Right hindlimb (tissue), 1 donor: ENCODE measurements at places on chromosomes 3 and 15.

- no peak for DNase-seq
These were observed 18.0 kb upstream of the DUT start for GRCh38 chr15:48313216-48313615.

DNA sequence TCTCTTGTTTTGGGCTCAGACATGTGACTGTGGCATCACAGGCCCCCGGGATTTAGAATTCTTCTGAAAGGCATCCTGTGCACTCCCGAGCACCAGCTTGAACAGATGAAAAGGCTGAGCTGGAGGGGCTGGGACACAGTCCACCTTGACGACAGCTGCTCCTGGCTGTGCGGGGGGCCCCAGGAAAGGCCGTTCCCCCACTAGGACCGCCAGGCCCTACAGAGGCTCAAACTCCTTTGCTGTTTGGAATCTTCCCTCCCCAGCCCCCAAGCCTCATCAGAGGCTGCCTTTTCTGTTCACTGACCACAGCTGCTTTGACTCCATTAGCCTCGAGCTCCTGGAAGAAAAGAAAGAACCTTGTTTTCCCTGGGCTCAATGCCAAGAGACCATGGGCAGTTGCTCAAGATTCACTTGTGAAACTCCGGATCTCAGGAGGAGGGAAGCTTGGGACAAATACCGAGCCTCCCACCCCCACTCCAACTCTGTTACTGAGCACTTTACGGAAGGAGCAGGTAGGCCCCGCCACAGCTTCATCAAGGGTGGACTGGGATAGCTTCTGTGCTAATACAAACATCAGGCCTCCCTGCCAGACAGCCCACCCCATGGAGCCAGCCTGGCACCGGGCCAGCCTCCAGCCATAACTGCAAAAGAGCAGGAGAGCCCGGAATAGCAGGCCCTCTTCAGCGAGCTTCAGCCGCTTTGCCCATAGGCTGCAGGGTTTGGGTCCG lies 15.7 kb downstream of the CIDEC start:
- DNase-seq, result peak; percentile 73

DNA sequence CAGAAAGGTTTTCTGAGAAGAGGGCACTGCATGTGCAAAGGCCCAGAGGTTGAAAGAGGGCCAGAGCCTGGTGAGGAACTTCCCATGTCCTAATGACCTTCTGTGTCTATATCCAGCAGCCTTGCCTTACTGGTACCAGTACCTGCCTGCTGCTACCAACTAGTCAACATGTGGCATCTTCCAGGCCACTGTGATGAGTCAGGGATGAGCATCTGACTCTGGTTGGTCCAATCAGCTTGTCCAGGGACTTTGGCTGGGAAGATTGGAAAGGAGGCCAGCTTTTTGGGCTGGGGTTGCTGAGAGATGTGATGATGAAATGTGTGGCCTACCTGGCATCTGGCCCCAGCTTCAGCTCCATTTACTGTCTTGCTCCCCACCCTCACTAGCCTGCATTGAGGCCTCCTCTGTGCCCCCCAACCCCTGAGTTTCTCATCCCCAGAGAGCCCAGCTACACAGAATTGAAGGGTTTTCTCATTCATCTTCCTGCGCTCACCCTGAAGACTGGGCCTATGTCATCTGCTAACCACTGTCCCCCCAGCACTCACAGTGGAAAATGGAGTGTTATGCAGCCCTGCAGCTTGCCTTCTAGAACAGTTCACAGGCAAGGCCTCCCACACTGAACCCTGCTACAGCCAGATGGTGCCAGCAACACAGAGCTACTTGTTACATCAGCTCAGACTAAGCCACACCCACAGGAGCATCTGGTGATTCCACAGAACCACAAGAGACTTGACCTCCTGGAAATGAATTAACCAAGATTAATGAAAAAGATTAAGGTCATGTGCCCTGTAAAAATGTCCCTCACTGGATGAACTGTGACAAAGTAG lies 1.3 kb upstream of the TWF2 start:
- no peak for DNase-seq

DNA sequence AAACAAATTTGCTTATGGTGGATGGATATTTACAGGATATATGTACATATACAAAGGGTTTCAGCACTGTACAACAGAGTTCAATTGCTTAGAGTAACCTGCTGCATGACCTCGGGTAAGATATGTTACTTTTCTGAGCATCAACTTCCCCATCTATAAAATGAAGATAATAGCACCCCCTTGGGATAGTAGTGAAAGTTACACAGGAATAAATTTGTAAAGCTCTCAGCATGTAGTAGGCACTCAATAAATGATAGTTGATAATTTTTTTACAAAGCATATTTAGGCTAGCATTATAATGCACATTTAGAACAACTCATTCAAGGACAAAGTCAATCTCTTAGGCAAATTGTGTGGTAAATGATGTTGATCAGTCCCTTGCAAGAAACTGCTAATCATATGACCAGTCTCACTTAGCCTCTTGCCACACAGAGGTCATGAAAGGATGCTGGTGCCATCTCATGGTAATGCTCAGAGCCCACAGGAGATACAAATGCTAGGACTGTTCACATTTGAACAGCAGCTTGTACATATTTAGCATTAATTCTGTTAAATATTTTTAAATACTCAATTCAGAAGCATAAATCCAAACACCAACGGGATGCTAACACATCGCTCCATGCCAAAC lies 123.9 kb downstream of the MAGI1 start:
- no peak for DNase-seq

DNA sequence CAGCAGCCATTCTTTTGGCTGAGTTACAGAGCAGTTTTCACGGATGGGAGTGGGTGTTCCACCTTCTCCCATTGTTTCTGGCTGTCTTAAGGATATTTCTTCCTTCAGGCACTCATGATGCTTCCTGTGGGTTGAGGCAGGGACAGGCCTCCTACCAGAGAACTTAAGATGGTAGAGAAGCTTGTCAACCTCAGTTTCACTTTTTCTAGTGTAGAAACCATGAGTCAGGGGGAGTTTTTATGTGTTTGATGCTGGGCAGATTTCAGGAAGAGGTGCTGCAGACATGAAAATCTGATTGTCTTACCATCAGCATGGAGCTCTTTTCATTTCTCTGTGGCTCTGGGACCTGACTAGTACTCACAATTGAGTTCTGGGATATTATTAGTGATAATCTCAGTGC lies 48.7 kb upstream of the VEPH1 start:
- DNase-seq, result no peak

GRCh38 chr15:92885224-92886041 lies 14.7 kb upstream of the CHD2 start:
- no peak for DNase-seq

- no peak for DNase-seq
These were observed at the start of gene BDH1 for GRCh38 chr3:197555281-197556261. Gene BDH1 (minus strand): TSS chr3:197555968. CDS start chr3:197546443, 9,525 bp downstream.

DNA sequence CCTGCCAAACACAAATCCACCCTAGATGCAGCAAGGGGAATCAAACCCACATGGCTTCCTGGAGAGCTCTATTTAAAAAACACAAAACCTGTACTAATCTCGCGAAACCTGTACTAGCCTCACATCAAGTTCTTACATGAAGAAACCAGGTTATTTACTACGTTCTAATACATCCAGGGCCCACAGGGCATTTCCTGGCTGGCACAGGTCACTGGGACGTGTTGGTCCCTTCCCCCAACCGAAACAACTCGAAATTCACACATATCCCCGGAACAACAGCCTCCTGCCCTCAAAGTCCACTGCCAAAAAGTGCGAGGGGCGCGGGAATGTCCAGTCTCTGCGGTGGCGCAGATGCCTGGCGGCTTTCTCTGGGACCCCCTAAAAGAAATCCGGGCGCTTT lies 955 bp downstream of the CDCP1 start:
- DNase-seq, result no peak

DNA sequence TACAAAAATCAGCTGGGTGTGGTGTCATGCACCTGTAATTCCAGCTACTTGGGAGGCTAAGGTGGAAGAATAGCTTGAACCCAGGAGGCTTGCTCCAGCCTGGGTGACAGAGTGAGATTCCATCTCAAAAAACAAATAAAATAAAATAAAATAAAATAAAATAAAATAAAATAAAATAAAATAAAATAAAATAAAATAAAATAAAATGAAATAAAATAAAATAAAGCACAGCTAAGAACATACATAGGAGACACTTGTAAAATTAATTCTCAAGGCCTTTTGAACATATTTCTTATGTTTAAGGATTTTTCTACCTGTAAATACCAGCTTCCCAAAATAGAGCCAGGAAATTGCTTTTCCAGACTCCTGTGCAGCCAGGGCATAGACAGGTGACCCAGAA lies 703.0 kb downstream of the ZPLD1 start:
- DNase-seq, result no peak

DNA sequence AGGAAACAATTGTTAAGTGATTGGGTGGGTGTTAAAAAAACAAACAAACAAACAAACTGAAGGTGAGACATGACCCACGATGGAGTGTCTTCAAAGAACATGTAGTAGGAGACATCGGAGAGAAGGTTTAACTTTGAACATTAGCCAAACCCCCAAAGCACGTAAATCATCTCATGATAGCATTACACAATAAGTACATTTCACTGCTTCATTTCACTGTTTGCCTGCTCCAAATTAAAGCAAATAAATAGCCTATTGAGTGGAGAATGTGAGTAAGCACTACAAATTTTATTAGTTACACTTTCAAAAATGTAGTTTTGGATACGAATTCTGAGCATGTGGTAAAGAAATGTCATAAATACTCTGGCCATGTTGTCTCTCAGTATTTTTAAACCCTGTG lies 287.0 kb downstream of the SI start:
- DNase-seq, result no peak

DNA sequence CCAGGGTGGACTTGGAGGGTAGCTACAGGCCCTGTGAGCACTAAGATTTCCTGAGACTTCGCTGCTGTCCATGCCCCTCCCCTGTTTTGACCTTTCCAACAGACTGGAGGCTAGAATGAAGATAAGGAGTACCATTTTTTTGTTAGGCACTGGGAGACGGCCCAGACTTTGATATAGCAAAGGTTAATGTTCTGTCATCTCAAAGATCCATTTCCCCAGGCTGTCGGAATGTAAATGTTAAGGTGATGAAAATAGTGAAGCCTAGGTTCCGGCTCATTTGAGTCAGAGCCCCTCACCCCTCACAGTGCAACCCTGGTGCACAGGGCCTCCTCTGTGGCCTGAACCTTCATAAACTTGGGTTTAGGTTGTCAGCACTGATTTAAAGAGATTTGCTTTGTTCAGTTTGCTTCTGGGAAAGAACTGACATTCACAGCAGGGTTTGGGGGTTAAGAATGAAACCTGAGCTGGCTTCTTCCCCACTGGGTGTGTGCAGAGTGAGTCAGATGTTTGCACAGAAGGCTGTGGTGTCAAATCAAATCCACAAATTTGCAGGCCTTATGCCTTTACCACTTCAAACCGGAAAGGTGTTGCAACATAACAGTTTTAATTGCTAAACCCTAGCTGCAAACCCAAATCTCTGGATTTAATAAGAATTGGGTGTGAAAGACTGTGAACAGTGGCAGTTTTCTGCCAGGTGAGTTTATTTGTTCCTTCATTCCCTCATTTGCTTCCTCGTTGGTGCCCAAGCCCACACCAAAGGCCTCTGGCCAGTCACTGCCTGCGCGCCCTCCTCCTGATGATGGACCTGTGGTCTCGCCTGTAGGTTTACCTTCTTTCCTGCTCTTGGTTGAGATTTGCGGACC lies 20.6 kb upstream of the KCTD6 start:
- no peak for DNase-seq

DNA sequence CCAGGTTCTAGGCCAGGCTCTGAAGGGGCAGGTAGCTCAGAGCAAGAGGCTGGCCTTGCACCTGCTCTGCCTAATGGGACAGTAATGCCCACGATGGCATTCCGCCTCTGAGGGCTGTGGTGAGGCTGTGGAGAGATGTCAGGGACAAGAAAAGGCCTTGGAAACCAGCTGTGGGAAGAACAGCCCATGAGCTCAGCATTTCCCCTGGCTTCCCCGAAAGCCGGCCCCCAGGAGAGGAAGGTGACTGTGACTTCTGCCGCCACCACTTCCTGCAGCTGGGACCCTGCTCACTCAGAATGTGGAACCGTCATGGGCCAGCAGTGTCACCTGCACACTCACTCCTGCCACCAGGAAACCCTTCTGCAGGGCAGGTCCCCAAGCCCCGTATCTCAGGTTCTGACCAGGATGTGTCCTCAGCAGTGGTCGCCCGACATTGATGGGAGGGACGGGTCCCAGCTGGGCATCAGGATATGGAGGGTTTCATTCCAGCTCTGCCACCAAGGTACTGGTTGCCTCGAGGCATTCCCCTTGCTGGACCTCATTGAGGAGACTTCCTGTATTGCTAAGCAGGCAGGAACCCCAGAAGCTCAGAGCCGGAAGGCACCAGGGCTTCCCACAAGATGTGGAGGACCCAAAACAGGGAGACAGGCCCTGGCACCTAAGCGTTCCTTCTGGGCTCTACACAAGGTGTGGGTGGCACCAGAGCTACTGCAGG lies 30.7 kb downstream of the SEMA7A start:
- no peak for DNase-seq

GRCh38 chr15:63504979-63505841 lies 817 bp downstream of the USP3 start:
- peak; percentile 65 for DNase-seq

- DNase-seq, result no peak
These were observed 712.5 kb downstream of the PLOD2 start for GRCh38 chr3:145448436-145448835.

GRCh38 chr15:96126859-96127258 lies 203.6 kb upstream of the NR2F2 start:
- no peak for DNase-seq

DNA sequence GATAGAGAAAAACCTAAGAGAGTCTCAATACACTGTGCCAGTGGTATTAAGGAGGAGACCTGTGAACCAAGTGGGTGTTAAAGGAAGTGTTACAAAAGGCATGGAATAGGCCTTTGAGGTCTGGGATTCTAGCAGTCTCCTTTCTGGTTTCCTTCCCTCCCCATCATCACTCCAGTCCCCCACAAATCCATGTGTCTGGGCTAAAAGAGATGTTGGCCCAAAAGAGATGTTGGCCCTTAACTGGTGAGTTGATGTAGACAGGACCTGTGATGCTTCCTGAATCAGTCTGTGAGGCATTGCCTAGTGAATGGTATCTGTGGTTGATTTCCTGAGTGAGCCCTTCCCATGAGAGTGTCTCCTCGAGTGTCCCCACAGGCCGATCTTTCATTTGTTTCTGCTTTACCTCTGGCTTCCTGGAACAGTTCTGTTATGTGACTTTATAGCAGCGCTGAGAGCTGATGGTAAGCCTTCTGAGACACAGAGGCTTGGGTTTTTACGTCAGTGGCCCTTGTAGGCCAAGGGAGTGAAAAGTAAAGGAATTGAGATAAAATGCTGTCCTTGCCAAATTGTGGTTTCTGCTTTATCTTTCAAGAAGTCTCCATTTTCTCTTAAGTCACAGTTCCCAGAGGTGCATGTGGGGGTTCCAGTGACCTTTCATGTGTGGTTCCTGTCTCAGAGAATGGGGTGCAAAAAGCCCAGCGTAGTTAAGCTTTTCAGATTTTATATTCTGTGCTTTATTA lies 87.8 kb downstream of the KLHL25 start:
- peak; percentile 36 for DNase-seq

DNA sequence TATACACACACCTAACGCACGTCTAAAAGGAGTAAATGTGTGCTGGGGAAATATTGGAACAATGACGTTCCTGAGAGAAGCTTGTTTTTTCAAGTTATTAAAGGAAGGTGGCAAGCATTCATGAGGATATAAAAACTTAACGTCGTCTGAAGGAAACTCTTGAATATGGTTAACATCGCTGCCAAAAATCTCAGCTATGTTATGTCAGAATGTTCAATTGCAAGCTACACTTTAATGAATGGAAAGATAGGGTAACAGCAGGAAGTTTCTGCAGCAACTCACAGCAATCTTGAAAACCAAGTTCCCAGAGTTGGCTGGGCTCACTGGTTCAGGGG lies 54.3 kb upstream of the MEF2A start:
- DNase-seq, result peak; percentile 72
